Adipose tissue (tissue), 3 donors: ENCODE measurements at places on chromosomes 16 and 17. TPM values are rescaled to one million over a fixed set of nuclear protein-coding genes. Genes with fewer than 3 reads are reported as not detected.

The GPR142 gene
- polyA plus RNA-seq = 0.31 TPM

The KRTAP4-9 gene
- not detected for polyA plus RNA-seq

The SRCAP gene
- 7.3 TPM for polyA plus RNA-seq

The PRR14 gene
- polyA plus RNA-seq = 54.7 TPM
